Kidney epithelial cell (primary cell): ENCODE measurements at places on chromosomes 6 and 20. TPM values are rescaled to one million over a fixed set of nuclear protein-coding genes. Genes with fewer than 3 reads are reported as not detected.

Gene HBS1L
- 64.4 and 97.5 TPM in 2 replicates for total RNA-seq

Gene GSTA3
- not detected in 2 replicates for total RNA-seq

Gene MAFB
- total RNA-seq, result 3.5 and 5.2 TPM in 2 replicates

DNA sequence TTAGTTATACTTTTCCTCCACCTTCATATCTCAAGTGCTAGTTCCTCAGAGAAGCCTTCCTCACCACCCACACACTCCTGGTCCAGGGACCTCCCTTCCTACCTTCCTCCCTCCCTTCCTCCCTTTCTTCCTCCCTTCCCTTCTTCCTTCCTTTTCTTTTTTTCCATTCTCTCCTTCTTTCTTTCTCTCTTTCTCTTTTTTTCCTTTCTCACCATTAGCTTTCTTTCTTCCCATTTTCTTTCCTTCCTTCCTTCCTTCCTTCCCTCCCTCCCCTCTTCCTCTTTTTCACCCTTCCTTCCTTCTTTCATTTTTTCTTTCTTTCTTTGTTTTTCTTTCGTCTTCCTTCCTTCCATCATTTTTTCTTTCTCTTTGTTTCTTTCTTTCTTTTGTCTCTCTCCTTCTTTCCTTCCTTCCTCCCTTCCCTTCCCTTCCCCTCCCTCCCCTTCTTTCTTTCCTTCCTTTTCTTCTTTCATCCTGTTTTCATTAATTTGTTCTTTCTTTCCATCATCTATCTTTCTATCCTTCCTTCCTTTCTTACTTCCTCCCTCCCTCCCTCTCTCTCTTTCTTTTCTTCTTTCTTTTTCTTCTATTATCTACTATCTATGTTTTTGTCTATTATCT, 416.0 kb downstream of the PLCB1 start:
- no peak for DNase-seq

Gene RUNX2
- 9.2 and 11.0 TPM in 2 replicates for total RNA-seq
